Vagina (tissue), 2 donors: ENCODE measurements at places on chromosomes 4 and X. TPM values are rescaled to one million over a fixed set of nuclear protein-coding genes. Genes with fewer than 3 reads are reported as not detected.

The EGF gene
- 0.74 TPM for total RNA-seq

The ZMAT1 gene
- 8.3 TPM for total RNA-seq

DNA sequence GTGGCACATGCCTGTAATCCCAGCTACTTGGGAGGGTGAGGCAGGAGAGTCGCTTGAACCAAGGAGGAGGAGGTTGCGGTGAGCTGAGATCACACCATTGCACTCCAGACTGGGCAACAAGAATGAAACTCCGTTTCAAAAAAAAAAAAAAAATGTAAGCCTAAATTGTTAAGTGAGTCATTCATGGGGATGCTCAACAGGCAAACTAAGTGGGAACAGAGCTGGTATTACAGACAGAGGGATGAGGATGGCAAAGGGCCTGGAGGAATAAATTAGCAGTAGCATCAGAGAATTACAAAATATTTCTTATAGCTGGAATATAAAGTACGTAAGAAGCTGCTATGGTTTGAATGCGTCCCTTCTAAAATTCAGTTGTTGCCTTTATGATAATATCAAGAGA, 43.4 kb upstream of the OGT start:
- H3K4me1 ChIP-seq: no peaks in the 10 kb centered on the region
- H3K4me3 ChIP-seq: no peak overlapping the region
- no peaks in the 10 kb centered on the region for H3K36me3 ChIP-seq
- H3K27me3 ChIP-seq: no peaks in the 10 kb centered on the region
- no peak overlapping the region for H3K27ac ChIP-seq

DNA sequence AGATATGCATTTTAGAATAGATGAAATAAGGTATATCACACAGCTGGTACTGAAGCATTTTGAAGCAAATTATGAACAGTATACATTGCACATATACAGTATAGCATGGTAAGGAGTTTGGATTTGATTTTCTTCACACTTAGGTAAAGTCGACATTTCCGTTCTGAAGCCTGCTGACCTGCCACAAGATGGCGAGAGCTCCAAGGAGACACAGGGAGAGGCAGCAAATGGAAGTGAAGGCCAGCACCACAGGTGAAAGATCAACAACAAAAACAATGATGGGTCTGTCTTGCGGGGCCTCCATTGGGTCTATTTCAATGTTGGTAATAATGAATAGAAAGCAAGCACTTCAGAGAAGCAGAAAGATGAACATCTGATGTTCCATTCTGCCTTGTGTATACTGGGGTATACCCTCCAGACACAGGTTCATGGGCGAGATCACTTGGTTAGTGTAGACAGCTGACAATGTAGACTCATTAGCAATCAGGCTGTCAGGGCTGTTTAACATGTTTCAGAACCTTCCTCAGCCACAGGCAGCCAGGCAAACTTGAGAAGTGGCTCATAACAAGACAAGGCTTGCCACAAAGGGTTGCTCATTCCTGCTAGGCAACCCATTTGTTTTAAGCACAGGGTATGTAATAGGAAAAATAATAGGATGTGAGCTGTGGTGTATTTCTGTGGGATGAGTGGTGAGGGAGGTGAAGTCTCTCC, 21.4 kb upstream of the NOX1 start:
- H3K27me3 ChIP-seq: no peaks in the 10 kb centered on the region
- H3K36me3 ChIP-seq: no peaks in the 10 kb centered on the region
- H3K4me1 ChIP-seq: no peaks in the 10 kb centered on the region

GRCh38 chrX:7294483-7294882, 146.5 kb upstream of the PUDP start:
- no peak overlapping the region for H3K4me3 ChIP-seq
- H3K4me1 ChIP-seq: no peaks in the 10 kb centered on the region
- H3K27ac ChIP-seq: no peak overlapping the region
- no peak for DNase-seq
- H3K27me3 ChIP-seq: no peaks in the 10 kb centered on the region

DNA sequence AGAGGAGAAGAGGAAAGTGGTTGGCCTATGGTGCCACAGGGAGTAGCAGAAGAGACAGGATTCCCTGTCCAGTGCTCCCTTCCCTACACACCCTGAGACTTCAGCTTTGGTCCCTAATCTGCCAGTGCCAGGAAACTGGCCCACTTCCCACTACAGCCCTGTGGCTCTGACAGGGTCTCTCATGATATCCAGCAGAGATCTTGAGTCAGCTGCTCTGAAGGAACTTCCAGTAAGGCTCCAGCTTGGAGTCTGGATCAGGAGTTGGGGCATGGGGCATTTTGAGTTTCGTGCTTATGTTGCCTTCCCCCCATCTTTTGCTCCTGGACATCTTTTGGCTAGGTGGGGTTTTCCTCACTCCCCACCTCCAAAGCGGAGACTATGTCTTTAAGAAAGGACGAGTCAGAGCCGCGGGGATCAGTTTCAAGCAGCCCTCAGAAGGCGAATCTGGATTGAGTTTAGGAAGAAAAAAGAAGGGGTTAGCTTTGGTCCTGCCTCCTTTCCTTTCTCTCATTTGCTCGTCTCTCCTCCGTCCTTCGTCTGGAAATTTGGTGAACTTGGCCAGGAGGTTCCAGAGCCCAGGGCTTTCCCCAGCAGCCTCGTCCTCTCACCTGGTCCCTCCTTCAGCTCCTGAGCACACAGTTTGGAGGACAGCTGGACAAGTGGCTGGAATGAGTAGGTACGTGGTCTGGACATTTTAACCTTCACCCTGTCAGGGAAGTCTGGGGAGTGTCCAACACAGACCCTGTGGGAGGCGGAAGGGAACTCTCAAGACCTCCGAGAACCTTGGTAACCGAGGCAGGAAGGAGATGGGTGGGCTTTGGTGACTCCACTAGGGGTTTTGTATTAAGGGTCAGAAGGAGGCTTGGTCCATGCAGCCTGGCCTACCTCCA, 104.4 kb downstream of the RTL5 start:
- H3K27ac ChIP-seq: no peak overlapping the region
- H3K4me3 ChIP-seq: no peak overlapping the region
- H3K27me3 ChIP-seq: no peaks in the 10 kb centered on the region
- DNase-seq: peak; percentile 74
- H3K4me1 ChIP-seq: no peaks in the 10 kb centered on the region

The COL4A6 gene
- 10.3 TPM for total RNA-seq

GRCh38 chr4:71186566-71187403, 152.0 kb upstream of the SLC4A4 start:
- H3K27ac ChIP-seq: peak overlapping the region; percentile 22
- H3K4me1 ChIP-seq: no peaks in the 10 kb centered on the region
- no peaks in the 10 kb centered on the region for H3K36me3 ChIP-seq
- no peaks in the 10 kb centered on the region for H3K27me3 ChIP-seq
- DNase-seq: no peak

- H3K4me1 ChIP-seq: peaks cover 9% of the 10 kb centered on the region
- H3K36me3 ChIP-seq: no peaks in the 10 kb centered on the region
- no peaks in the 10 kb centered on the region for H3K27me3 ChIP-seq
- no peak overlapping the region for H3K27ac ChIP-seq
- no peak overlapping the region for H3K4me3 ChIP-seq
Observed at GRCh38 chr4:102319594-102319993, 25.7 kb downstream of the SLC39A8 start.

DNA sequence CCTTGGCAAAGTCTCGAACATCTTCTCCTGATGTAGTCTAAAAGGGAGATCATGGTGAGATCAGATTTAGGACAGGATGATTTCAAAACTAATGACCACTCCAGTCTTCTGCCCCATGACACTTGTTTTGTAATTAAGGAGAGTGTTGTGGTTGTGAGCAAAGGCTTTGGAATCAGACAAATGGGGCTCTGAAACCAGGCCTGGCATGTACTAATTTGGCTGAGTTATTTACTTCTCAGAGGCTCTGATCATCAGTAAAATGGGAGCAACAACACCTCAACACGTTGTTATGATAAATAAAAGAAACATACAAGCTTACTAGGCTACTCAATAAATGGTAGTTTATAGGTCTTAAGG, 106.9 kb upstream of the FTHL17 start:
- H3K36me3 ChIP-seq: no peaks in the 10 kb centered on the region
- H3K27me3 ChIP-seq: no peaks in the 10 kb centered on the region

GRCh38 chr4:156137679-156138473, 184.2 kb upstream of the CTSO start:
- peaks cover 16% of the 10 kb centered on the region for H3K4me1 ChIP-seq
- peak overlapping the region; percentile 70 for H3K27ac ChIP-seq
- H3K27me3 ChIP-seq: no peaks in the 10 kb centered on the region
- H3K36me3 ChIP-seq: no peaks in the 10 kb centered on the region

The ZDHHC15 gene
- 3.4 TPM for total RNA-seq

GRCh38 chr4:183971929-183972490, 66.9 kb downstream of the STOX2 start:
- no peaks in the 10 kb centered on the region for H3K36me3 ChIP-seq
- DNase-seq: no peak
- no peaks in the 10 kb centered on the region for H3K4me1 ChIP-seq
- no peak overlapping the region for H3K4me3 ChIP-seq
- H3K27ac ChIP-seq: no peak overlapping the region

GRCh38 chrX:13607331-13607995, 38.1 kb downstream of the EGFL6 start:
- H3K27me3 ChIP-seq: no peaks in the 10 kb centered on the region
- H3K27ac ChIP-seq: no peak overlapping the region

The AKAP14 gene
- not detected for total RNA-seq

The KLF8 gene
- 33.1 TPM for total RNA-seq

DNA sequence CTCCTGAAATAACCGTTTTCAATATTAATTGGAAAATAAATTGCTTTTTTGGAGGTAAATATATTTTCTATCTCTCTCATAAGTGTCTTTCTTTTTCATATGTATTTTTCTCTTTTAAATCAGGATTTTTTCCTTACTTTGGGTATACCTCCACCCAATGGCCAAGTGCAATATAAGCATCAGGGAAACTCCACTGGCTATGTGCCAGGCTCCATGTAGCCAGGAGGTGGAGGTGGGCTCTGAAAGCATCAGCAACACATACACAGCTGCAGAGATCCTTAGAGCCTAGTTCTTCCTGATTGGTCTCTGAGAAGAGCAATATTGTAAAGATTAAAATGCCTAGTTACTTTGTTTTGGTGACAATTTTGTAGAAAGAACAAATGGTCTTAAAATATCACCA, 3.4 kb downstream of the GABRA2 start:
- H3K4me3 ChIP-seq: no peak overlapping the region
- H3K27me3 ChIP-seq: no peaks in the 10 kb centered on the region
- peaks cover 4% of the 10 kb centered on the region for H3K4me1 ChIP-seq
- no peaks in the 10 kb centered on the region for H3K36me3 ChIP-seq
- no peak overlapping the region for H3K27ac ChIP-seq

The POU4F2 gene
- not detected for total RNA-seq

The ETNPPL gene
- total RNA-seq: not detected

The SNX12 gene
- 25.0 TPM for total RNA-seq

- no peaks in the 10 kb centered on the region for H3K27me3 ChIP-seq
- no peak overlapping the region for H3K27ac ChIP-seq
- peaks cover 22% of the 10 kb centered on the region for H3K4me1 ChIP-seq
- no peaks in the 10 kb centered on the region for H3K36me3 ChIP-seq
- no peak for DNase-seq
- no peak overlapping the region for H3K4me3 ChIP-seq
Observed at GRCh38 chr4:76737180-76737579, 160.8 kb downstream of the SOWAHB start.

The IL21 gene
- not detected for total RNA-seq

GRCh38 chr4:40055863-40056715, 561 bp upstream of the N4BP2 start:
- H3K4me1 ChIP-seq: peaks cover 34% of the 10 kb centered on the region
- no peak for DNase-seq
- H3K36me3 ChIP-seq: no peaks in the 10 kb centered on the region
- H3K27ac ChIP-seq: peak overlapping the region; percentile 100
- no peaks in the 10 kb centered on the region for H3K27me3 ChIP-seq
- peak overlapping the region; percentile 90 for H3K4me3 ChIP-seq

DNA sequence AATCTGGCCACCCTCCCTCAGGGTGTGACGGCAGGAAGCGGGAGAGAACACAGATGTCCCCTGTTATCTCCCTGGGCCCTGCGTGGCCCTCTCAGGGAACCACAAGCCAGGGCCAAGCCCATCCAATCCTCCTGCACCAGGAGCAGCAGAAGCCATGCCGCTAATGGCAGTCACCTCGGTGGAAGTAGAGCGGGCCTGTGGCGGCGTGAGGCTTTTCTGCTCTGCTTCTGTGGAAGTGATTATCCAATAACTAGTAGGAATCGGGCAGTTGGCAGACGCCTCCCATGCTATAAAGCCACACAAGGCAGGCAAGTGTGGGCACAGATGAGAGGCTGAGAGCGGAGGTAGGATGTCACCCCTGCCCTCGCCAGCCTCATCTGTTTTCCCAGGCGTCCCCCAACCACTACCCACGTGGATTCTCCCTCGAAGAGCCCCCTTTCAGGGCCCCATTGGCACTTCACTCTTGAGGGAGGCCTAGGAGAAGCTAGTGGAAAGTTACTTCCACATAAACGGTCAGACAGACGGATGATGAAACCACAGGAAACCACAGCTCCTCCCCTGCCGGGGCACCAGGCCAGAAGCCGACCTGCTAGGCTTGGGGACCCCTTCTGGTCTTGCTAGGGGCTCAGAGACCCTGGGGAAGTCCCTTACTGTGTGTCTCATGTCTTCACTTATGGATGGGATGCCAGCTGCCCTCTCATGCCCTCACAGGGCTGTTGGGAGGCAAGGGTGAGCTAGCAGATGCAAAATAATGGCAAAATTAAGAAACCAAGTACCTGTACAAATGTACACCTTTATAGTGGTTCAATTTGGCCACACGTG, 18.8 kb upstream of the TMSB4X start:
- H3K4me3 ChIP-seq: no peak overlapping the region
- no peak for DNase-seq
- peaks cover 19% of the 10 kb centered on the region for H3K4me1 ChIP-seq
- no peaks in the 10 kb centered on the region for H3K27me3 ChIP-seq

The ZNF711 gene
- total RNA-seq: 2.2 TPM

The TEX11 gene
- total RNA-seq: not detected

DNA sequence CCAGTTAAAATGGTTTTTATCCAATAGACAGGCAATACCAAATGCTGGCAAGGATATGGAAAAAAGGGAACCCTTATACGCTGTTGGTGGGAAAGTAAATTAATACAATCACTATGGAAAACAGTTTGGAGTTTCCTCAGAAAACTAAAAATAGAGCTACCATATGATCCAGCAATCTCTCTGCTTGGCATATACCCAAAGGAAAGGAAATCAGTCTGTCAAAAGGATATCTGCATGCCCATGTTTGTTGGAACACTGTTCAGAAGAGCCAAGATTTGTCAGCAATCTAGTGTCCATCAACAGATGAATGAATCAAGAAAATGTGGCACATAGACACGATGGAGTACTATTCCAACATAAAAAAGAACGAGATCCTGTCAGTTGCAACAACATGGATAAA, 91.0 kb upstream of the SH3RF1 start:
- H3K27me3 ChIP-seq: no peaks in the 10 kb centered on the region
- no peak overlapping the region for H3K27ac ChIP-seq
- no peaks in the 10 kb centered on the region for H3K4me1 ChIP-seq
- DNase-seq: no peak
- no peaks in the 10 kb centered on the region for H3K36me3 ChIP-seq
- no peak overlapping the region for H3K4me3 ChIP-seq

The HTN3 gene
- not detected for total RNA-seq

The BMX gene
- total RNA-seq: 2.0 TPM

- no peaks in the 10 kb centered on the region for H3K36me3 ChIP-seq
- DNase-seq: no peak
- no peaks in the 10 kb centered on the region for H3K4me1 ChIP-seq
- H3K27me3 ChIP-seq: no peaks in the 10 kb centered on the region
- no peak overlapping the region for H3K4me3 ChIP-seq
Observed at GRCh38 chr4:54556051-54556450, 101.7 kb upstream of the KIT start.

- no peaks in the 10 kb centered on the region for H3K36me3 ChIP-seq
- no peak overlapping the region for H3K4me3 ChIP-seq
- peaks cover 23% of the 10 kb centered on the region for H3K4me1 ChIP-seq
- H3K27me3 ChIP-seq: no peaks in the 10 kb centered on the region
- H3K27ac ChIP-seq: no peak overlapping the region
Observed at GRCh38 chr4:8403976-8404375, 36.5 kb downstream of the ACOX3 start.
